Stomach (tissue), 19 donors: ENCODE measurements at places on chromosomes 2 and 18. TPM values are rescaled to one million over a fixed set of nuclear protein-coding genes. Genes with fewer than 3 reads are reported as not detected.

The SPATA3 gene
- not detected for total RNA-seq

DNA sequence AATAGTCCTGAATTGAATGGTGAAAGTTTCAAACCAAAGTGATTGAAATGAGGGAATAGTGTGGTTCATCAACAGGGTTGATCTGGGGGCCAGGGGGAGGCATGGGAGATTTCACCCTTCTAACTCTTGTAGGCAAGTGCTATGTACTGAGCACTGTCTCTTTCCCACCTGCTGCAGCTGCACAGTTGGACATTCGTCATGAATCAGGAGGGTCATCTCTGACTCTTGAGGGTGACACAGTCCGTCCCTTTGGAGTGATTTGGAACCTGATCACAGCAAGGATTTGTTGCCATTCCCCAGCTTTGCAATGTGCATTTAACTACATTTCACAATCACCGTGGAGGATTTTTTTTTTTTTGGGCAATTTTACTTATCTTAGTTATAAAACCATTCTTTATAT is 224.6 kb downstream of the PHLPP1 start:
- H3K4me1 ChIP-seq = no peaks in the 10 kb centered on the region
- H3K27me3 ChIP-seq = no peaks in the 10 kb centered on the region
- H3K4me3 ChIP-seq = no peak overlapping the region
- peaks cover 7% of the 10 kb centered on the region for H3K36me3 ChIP-seq
- no peak overlapping the region for H3K27ac ChIP-seq

- no peak overlapping the region for H3K4me3 ChIP-seq
- no peak overlapping the region for H3K27ac ChIP-seq
- no peaks in the 10 kb centered on the region for H3K27me3 ChIP-seq
- peaks cover 54% of the 10 kb centered on the region for H3K36me3 ChIP-seq
- DNase-seq = no peak
Measured at GRCh38 chr2:15367205-15367604, 193.9 kb downstream of the NBAS start.

The PDE11A gene
- 0.43 TPM for total RNA-seq

DNA sequence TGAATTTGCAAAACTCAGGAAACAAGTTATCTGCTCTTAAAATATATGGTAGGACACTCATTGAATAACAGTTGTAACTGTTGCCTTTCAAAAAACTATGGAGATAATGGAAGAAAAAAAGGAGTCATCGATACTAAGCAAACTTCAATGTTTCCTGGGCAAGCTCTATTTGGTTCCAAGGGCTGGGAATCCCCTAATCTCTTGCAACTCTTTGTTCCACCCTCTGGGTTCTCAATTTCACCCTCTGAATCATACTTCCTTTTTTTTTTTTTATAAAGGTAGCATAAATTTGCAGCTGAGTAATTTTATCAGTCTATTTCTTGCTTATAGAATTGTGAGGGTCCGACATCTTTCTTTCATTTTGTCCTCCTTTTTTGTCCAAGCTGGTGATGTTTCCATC is 36.7 kb downstream of the SLC9A4 start:
- no peak overlapping the region for H3K4me3 ChIP-seq
- H3K4me1 ChIP-seq = peaks cover 44% of the 10 kb centered on the region
- no peak for DNase-seq
- peak overlapping the region; percentile 53 for H3K27ac ChIP-seq

The CFAP65 gene
- total RNA-seq = not detected

GRCh38 chr2:70115646-70116442 is 28.6 kb downstream of the PCBP1 start:
- peak; percentile 23 for DNase-seq
- H3K4me1 ChIP-seq = no peaks in the 10 kb centered on the region
- H3K27ac ChIP-seq = no peak overlapping the region
- H3K27me3 ChIP-seq = no peaks in the 10 kb centered on the region

The MYOM1 gene
- total RNA-seq = 4.1 TPM
